ENCODE measurements at places on chromosomes 11 and 22.

DNA sequence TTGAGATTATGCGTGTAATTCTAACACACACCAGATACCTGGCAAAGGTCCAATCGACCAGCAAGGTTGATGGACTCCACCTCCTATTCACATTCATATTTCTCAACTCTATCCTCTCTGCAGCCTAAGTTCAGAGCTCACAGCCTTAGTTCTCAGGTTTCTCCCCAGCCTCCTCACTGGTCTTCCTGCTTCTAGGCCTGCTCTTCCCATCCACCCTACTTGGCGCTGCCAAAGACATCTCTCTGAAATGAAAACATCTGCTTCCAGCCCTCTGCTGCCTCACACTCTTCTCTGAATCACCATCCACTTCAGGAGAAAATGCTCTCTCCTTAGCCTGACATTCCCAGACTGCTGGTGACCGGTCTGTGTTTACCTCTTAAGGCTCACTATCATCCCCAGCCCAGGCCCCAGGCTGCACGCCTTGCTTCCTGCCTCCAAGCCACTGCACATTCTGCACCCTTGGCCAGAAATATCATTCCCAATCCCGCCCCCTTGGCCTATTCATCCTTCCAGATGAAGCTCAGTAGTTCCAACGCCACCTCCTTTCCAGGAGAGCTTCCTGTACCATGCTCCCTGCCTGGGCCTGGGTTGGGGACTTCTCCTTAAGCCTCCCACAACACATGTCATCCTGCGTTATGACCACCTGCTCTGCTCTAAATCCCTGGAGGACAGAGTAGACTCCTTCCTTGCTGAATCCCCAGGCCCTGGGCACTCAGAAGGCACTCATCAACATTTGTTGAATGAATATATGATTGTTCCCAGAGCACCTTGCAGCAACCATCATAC is 3.5 kb downstream of the ARRB1 start:
- DNase-seq = no peak

DNA sequence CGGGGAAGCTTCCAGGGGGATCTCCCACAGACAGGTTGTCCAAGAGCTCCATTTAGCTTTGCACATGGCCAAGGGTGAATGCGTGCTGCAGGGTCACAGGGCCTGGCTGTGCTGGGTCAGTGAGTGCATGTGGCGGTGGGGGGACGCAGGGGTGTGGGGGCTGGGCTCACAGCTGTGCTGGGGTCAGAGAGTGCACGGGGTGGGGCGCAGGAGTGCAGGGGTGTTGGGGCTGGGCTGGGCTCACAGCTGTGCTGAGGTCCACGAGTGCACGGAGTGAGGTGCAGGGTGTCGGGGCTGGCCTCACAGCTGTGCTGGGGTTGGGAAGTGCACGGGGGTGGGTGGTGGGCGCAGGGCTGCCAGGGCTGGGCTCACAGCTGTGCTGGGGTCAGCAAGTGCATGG is 557.7 kb downstream of the BRD1 start:
- DNase-seq = no peak

DNA sequence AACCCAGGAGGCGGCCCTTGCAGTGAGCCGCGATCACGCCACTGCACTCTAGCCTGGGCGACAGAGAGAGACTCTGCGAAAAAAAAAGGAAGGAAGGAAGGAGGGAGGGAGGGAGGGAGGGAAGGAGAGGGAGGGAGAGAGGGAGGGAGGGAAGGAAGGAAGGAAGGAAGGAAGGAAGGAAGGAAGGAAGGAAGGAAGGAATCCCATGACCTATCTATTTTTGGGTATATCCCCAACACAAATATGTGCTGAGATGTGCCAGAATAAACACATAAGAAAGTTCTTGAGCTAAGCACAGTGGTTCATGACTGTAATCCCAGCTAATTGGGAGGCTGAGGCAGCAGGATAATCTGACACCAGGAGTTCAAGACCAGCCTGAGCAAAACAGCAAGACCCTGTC is 82.0 kb downstream of the SIK3 start:
- no peak for DNase-seq

DNA sequence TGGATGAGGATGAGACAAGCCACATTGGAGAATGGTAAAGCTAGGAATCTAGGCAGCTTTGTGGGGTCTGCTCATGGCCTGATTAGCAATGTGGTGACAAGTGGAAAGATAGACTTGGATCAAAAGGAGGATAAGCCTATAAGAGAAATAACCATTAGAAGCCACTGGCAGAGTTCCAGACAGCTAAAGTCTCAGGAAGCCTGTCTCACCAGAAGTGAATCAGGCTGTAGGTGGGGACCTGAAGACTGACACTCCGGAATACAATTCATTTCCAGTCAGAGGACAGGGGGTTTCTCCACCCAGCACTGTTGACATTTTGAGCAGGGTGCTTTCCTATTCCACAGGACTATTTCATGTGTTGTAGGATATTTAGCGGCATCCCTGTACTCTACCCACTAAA is 129.7 kb downstream of the ARHGAP42 start:
- no peak for DNase-seq

DNA sequence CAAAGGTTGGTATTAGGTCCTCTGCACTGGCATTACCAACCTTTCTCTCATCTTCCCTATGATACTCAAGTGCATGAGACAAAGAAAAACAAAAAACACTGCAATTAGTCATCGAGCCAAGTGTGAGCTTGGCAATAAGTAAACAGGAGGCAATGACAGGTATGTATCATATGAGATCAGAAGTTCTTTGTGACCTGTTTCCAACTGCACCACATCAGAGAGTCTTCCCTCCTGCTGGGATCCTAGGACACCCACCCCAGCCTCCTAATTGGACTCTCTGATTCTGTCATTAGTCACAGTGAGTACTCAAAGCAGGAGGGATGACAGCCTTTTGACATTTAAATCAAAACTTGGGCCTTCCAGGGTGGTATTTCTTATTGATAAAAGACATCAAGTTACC is 7.8 kb upstream of the JAML start:
- DNase-seq = no peak

DNA sequence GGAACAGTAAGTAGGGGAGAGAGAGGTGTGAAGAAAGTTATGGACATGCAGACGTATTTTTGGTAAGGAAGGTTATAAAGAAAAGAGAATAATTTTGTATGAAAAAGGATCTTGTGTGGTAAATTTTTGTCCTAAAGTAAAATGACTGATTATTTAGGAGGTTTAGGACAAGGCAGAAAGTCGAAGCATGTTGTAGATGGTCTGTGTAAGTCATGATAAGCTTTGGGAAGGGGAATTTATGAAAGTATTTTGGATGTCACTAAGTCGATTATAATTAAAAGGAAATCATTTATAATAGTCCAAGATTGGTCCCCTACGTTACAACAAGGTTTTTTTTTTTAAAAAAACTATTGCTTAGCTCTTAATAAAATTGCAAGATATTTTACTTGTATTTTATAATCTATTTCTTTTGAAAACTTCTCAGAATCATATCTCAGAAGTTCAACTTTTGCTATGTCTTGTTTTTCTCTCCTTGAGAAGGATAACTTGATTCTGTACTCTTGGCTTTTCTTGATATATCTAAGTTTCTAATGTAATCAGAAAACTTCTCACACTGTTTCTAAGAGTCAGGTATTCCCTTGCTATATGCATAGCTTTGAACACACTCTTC is 10.9 kb upstream of the CABP2 start:
- peak; percentile 29 for DNase-seq

DNA sequence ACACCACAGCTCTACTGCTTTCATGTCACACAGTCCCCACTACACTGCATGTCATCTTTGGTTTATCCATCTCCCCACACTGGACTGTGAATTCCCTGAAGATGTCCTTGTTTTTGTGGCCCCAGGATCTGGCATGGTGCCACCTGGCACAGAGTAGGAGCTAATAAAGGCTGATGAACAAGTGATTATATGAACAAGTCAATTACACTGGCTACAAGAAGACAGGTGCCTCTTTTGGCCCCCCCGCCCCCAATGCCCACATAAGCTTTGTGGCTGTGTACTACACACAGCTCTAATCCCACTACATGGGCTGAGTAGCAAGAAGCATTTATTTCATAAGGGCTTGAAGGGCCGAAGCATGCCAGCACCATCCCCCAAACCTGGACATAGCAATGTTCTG is 24.7 kb downstream of the PLEKHA7 start:
- DNase-seq = no peak

DNA sequence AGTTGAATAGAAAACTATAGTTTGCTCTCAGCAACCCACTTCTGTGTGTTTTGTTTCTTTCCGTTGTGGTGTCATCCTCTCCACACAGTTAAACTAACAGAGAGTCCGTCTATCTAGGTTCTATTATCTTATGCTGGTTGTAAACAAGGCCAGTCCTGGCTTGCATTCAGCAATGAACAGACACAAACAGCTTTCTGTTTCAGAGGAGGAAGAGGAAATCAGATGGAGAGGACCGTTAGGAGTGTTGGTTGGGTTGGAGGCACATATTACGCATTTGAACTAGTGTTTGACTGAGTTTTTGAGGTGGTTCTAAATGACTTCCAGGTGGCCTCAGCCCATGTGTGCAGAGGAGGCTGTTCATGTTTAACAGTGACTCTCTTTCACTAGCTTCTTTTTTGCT is 129.5 kb upstream of the SORL1-AS1 start:
- peak; percentile 16 for DNase-seq

DNA sequence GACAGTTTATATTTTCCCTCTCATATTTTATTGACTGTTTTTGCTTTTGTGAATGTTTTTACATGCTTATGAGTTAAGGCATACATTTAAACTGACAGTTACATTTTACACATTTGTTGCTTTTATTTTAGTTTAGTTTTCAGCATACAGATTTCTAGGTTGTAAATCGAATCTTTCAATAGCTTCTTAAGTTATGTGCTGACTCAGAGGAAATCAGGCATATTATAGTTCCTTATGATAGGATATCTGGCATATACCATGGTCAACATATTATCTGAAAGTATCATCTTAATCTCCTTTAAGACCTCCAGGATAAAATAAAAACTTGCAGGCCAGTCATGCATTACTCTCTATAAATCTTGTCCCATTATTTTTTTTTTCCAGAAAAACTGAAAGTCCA is 916.6 kb downstream of the LRRC4C start:
- no peak for DNase-seq

GRCh38 chr11:91653079-91653754 is 571.4 kb upstream of the FAT3 start:
- DNase-seq = no peak

All from NAMALWA (cell line).